ENCODE measurements at places on chromosomes 12 and 14. TPM values are rescaled to one million over a fixed set of nuclear protein-coding genes. Genes with fewer than 3 reads are reported as not detected.

DNA sequence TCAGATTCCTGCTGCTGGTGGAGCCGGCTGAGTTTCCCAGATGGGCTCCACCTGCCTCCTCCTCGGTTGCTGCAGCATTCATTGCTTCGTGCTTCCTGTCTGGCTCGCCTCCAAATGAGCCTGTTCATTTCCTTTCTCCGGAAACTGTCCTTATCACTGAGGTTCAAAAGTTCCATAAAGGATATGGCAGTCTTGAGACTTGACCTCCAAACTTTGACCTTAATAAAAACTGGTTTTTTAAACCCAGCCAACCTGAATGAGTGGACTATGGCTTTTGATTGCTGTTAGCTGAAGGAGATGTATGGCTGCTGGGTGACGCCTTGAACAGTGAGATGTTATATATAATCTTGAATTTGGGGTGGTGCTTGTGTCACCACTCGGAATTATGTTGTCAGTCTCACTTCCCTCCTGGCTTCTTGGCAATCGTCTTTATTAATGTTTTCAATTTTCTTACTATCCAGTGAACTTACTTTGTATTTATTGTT lies 62.7 kb downstream of the RASSF3 start:
- no peak for DNase-seq

GRCh38 chr14:34826661-34827060 lies 48.5 kb downstream of the BAZ1A start:
- no peak for DNase-seq

GRCh38 chr14:74265301-74265965 lies 26.2 kb downstream of the VSX2 start:
- no peak for DNase-seq

GRCh38 chr14:100850841-100851585 lies 25.1 kb downstream of the MEG3 start:
- peak; percentile 88 for DNase-seq

Gene RBP5
- total RNA-seq: 7.1 TPM

DNA sequence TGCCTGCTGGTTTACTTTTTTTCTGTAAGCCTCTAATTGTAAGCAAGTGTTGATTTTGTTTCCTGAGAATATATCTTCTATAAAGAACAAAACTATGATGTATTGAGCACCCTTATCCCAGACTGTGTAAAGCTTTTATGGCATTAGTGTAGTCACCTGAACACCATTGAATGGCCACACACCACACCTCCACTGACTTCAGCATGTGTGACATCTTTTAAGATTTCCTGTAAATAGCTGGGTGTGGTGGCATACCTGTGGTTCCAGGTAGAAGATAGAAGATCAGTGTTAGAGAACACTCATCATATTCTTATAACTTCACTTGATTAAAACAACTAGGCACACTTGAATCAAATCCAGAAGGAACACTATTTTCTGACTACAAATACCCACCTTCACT lies 51.3 kb downstream of the WBP11 start:
- no peak for DNase-seq

DNA sequence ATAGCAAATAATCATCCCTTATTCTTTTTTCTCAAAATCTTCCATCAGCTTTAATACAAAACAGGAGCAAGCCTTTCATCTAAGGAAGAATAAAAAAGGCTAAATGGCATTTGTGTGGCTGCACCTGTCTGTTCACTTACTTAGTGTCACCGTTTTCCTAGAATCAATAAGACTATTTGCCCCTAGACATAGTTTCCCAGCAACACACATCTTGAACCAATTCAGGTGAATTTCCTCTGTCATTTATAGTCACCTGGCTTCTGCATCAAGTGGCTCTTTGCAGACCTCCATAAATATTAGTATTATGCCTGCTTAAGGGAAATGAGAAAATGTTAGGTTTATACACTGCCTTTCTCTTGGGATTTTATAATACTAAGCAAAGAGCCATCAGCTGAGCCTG lies 17.4 kb upstream of the GCH1 start:
- DNase-seq: no peak

DNA sequence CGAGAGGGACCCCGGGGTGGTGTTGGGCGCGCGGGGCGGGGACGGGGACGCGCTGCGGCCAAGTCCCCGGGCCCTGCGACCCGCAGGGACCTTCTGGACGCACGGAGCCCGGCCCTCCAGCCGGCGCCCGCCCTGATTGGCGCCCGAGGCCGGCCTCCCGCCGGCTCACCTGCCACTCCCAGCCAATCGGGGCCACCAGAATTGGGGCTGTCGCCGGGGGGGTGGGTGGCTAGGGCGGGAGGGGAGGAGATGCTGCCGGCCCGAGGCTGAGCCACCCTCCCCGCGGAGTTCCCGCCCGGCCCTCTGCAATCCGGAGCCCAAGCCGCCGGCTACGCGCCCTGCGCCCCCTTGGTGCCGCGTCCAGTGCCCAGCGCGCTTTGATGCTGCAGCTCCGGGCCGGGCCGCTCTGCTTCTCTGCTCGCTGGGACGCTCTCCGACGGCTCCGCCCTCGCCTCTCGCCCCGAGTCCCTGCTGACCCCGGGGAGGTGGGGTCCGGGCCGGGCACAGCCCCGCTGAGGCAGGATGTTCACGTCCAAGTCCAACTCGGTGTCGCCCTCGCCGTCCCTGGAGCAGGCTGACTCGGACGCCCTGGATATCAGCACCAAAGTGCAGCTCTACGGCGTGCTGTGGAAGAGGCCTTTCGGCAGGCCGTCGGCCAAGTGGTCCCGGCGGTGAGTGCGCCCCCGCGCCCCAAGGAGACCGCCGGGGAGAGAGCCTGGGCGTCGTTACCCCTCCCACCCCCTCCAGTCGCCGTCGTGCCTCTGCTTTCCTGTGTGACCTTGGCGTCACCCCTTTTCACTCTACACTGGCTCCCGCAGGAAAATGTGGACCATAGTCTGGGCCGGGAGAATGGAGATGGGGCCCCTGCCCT lies at the start of gene PLEKHD1:
PLEKHD1 (plus strand) TSS at position 285 of the 871 bp plus-strand sequence; CDS start at position 523, 238 bp downstream.
- DNase-seq: peak; percentile 85

GRCh38 chr12:117240081-117240755 lies 49.9 kb upstream of the FBXO21 start:
- DNase-seq: no peak

Gene LGR5
- total RNA-seq: 0.35 TPM

DNA sequence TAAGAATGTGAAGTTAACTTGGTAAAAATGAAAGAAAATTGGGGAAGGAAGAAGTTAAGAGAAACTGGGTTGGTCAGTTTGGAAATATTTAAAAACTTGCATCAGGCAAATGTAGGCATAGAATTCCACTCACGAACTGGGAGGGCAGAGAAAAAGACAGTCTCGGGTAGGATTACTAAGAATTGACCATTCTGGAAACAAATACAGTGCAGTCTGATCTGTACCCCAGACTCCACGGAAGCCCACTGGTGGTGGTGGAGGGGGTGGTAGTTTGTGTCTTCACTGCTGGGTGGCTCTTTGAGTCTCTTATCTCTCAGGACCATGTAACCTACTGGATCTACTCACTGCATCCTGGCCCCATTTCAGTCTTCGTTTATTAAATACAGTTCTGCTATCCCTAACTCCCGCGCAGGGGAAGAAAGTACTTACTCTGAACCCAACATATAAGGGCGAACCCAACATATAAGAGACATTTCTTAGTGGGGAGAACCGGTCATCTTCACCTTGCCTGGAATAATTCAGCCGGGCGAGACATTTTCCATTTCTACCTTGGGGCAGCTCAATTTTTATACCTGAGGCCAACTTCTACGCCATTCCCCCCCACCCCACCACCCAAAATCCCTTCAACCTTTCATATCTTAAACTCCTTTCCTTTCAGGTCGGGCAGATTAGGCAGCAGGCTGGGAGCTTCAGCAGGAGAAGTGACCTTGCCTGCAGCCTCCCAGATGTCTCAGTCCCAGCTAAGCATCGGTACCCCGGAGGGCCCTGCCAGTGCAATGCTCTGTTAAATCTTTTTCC lies 1.7 kb downstream of the SLC2A3 start:
- no peak for DNase-seq

- peak; percentile 51 for DNase-seq
Observed at GRCh38 chr14:94543449-94544124, 17.7 kb upstream of the SERPINA4 start.

Gene LHX5
- total RNA-seq: not detected

DNA sequence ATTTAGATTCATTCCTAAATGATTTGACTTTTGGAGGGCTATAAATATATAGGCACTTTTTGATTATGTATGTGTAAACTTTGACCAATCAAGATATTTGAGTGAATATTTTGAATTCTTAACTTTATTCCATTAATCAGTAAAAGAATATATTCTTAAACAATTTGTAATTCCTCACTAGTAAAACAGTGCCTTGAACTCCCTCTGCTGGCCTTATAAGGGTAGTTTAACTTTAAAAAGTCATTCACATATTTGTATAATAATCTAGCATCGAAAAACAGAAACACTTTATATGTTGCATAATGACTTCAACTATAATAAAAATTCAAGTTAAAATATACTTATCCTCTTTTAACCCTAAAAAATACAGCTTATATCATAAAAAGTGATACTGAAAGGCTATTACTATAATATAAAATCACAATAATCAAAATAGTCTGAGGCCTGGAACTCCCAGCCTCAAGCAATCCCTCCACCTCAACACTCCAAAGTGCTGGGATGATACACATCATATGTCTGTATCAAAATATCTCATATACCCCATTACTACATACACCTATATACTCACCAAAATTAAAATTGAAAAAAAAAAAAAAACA lies 31.2 kb downstream of the CCDC59 start:
- DNase-seq: no peak

DNA sequence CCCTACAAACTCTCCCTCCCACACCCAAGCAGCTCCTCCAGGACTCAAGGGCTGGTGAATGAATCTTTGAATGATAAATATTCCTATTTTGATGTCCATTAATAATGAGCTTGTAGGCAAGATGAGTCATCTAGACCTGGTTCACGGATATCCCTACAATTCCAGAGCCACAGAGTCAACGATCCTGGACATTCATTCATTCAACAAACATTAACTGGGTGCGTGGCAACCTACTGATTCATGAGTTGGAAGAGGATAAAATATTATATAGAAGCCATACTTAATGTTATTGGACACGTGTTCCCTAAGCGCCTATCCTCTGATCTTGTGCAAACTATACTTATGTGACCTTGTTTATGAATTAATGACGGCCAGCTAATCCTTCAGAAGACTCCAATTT lies 420 bp upstream of the OTUB2 start:
- DNase-seq: no peak

Gene TMEM253
- 0.67 TPM for total RNA-seq

DNA sequence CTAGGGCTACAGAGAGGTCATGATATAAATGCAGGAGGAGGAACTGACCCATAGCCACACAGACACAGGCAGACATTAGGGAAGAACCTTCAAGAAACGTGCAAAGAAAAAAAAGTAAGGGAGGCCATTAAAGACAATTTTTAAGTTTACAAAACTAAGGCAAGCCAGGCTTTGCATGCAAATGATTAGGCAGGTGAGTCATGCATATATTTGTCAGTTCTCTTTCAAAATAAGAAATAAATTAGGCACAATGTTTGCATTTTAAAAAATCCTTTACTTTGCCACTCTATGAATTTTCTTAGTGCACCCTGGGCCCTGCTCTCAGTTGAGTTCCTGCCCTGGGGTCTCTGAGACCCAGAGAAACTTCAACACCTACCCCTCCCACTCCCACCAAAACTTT lies 75.0 kb downstream of the PRMT8 start:
- no peak for DNase-seq

DNA sequence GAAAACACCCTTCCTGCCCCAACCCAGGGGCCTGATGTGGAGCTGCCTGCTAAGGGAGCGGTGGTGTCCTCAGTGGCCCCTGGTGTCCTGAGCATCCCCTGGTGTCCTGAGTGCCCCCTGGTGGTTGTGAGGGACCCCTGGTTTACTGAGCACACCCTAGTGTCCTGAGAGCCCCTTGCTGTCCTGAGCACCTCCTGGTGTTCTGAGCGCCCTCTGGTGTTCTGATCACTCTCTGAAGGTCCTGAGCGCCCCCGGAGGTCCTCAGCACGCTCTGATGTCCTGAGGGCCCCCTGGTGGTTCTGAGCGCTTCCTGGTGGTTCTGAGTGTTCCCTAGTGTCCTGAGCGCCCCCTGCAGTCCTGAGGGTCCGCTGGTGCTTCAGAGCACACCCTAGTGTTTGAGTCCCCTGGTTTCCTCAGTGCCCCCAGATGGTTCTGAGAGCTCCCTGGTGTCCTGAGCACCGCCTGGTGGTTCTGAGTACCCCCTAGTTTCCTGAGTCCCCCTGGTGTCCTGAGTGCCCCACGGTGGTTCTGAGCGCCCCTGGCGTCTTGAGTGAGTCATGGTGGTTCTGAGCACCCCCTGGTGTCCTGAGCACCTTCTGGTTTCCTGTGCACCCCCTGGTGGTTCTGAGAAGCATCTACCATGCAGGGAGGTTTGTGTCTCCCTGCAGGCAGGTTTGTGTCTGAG lies 1004.2 kb downstream of the TMEM121 start:
- no peak for DNase-seq

GRCh38 chr12:22437031-22437806 lies 102.7 kb upstream of the ST8SIA1 start:
- no peak for DNase-seq

- no peak for DNase-seq
Observed at GRCh38 chr14:56860441-56860840, 50.2 kb upstream of the OTX2 start.

- no peak for DNase-seq
Observed at GRCh38 chr12:2960390-2960956, 1.3 kb downstream of the TEAD4 start.

Gene KCNH3
- 0.90 TPM for total RNA-seq

GRCh38 chr12:94263011-94263811 lies 114.8 kb downstream of the PLXNC1 start:
- DNase-seq: peak; percentile 67

- no peak for DNase-seq
Observed at GRCh38 chr12:110304061-110304551, 23.1 kb downstream of the ATP2A2 start.

- no peak for DNase-seq
Observed at GRCh38 chr14:75246546-75247285, 31.9 kb upstream of the FOS start.

DNA sequence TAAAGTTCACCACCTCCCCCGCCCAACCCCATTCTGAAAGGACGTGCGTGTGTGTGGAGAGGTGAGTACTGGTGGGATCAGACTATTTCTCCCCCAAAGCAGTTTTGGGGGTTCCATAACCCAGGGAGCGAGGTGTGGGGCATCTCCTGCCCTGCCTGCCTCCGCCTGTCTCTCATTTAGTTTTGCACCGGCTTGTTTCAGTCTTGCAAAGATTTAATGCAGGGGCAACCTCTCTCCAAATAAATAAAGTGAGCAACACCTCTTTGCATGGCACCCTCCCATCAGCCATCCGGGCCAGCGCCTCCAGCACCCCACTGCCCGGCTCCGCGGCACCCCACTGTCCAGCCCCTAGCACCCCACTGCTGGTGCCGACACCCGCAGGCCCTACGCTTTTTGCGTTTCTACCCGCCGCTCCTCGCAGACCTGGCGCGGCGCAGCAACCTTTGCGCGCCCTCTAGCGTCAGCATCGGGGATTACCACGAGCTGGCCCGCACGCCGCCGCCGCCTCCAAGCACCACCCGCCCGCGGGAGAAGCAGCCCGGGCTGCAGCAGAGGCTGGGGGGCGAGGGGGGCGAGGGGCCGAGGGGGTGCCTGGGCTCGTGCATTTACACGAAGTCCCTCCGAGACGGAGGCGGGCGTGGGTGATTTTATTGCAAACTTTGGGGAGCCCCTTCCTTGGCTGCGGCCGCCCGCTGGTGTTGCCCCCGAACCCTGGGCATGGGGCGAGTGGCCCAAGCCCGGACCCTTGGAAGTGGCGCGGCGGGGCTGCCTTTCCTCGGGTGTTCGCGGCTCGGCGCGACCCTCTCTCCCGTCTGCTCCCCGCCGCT lies 55.8 kb upstream of the VRK1 start:
- peak; percentile 84 for DNase-seq

- no peak for DNase-seq
Observed at GRCh38 chr14:49396801-49397200, 189.4 kb downstream of the RPS29 start.

Gene AQP5
- total RNA-seq: 14.3 TPM

All from upper lobe of right lung (tissue), 1 donor.